Omental fat pad (tissue), 4 donors: ENCODE measurements at places on chromosomes 3 and 15.

DNA sequence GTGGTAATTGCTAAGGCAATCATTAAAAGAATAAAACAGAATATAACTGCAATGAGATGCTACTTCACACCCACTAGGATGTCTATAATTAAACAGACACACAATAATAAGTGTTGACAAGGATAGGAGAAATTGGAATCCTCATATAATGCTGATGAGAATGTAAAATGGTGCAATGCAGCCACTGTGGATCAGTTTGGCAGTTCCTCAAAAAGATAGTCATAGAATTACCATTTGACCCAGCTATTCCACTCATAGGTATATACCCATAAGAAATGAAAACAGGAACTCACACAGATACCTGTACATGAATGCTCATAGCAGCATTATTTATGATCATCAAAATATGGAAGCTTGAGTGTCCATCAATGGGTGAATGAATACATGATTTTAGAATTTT lies 9.6 kb upstream of the RNF111 start:
- DNase-seq: no peak

- DNase-seq: no peak
Observed at GRCh38 chr3:177438596-177439220, 241.4 kb upstream of the TBL1XR1 start.

GRCh38 chr15:63319065-63319464 lies 41.7 kb downstream of the APH1B start:
- DNase-seq: no peak

- no peak for DNase-seq
Observed at GRCh38 chr3:166060789-166061479, 223.7 kb upstream of the BCHE start.

DNA sequence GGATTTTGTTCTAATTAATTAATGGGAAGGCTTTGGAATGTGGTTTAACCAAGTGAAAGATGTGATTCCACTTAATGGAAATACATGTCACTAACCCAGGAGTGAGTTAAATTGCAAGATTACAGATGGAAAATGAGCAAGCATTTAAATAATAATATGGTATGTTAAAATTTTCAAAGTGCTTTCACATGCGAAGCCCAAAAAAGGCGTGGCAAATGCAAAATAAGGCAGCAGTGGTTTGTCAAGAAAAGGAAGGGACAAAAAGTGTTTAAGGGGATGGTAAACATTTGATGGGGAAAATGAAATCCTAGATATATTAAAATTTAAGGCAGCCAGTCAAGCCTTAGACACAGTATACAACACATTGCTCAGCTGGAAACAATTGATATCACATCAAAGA lies 2.9 kb downstream of the TICRR start:
- DNase-seq: no peak

GRCh38 chr3:73586190-73586589 lies 38.6 kb downstream of the PDZRN3 start:
- no peak for DNase-seq

- no peak for DNase-seq
Observed at GRCh38 chr3:31676556-31676955, 143.8 kb downstream of the STT3B start.

GRCh38 chr3:136929977-136930670 lies 27.7 kb upstream of the IL20RB start:
- DNase-seq: peak; percentile 42
